ENCODE measurements at places on chromosomes 7 and 10.

DNA sequence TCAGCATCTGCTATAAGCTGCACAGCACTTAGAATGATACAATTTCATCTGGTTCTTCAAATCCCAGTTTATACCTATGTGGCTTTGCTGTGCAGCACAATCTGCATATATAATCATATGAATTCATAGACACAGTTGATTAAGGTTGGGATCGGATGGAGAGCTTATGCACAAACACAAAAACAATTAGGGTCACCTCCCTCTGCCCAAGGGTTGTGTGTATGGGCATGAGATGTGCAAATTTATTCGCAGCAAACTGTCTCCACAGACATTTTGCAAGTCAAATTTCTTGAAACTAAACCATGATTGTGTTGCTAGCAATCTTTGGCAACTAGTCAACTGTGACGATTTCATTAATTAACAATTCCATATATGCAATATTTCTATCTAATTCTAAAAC lies 955.7 kb downstream of the SORCS3 start:
- no peak for DNase-seq

GRCh38 chr10:31268444-31269303 lies 50.3 kb upstream of the ZEB1 start:
- DNase-seq, result no peak

- no peak for DNase-seq
Measured at GRCh38 chr10:61329854-61330253, 123.3 kb downstream of the TMEM26 start.

DNA sequence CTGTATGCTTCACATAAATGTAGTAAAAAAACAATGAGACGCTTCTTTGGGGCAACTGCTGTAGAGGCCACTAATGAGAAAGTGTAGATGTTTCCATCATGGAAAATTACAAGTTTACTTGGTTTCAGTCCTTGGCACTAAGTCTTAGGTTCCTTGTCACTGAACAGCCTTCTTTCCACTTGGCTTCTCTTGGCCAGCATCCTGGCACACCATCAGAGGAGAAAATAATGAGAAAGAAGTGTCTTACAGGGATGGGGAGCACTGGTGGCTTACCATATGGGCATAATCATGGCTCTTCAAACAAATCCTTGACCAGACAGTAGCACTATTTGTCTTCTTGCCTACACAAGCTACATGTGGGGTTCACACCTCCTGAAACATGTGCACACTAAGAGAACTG lies 22.5 kb upstream of the SH3PXD2A start:
- no peak for DNase-seq

GRCh38 chr10:84634636-84635035 lies 306.2 kb downstream of the CCSER2 start:
- DNase-seq, result no peak

DNA sequence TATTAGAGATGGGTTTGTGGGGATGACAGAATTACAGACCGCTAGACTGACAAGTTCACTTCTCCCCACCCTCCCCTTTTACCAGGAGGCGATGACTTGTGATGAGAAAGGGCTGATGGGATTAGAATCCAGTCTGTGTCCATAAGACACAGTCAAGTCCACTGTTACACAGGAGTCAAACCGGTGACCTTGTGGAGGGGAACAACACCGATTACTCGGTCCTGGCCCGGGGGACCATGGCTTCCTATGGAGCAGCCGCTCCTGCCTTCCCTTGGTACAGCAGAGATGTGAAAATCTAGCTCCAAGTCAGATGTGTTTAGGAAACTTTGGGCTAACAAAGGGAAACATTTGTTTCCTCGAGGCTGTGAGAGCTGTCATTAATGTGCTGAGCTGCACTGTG lies 105.5 kb downstream of the ACTR3B start:
- no peak for DNase-seq

DNA sequence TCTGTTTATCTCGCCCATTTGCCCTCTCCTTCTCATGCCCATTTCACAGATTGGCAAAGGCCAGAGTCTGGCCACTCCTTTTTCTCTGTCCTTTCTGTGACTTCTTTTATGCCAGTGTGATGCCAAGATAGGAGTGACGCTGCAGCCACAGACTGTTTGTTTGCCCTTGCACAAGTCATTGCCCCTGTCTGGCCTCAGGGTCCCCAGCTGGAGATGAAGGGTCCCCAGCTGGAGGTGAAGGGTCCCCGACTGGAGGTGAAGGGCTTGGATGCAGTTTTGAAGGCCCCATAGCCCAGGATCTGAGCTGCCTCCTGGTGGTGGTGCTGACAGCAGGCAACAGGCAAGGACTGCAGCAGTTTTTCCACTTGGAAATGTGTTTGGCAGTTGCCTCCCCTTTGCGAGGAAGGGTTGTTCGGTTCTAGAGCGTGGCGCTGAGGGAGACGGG lies 50.8 kb upstream of the SLC29A3 start:
- no peak for DNase-seq
